Psoas muscle (tissue), 8 donors: ENCODE measurements at places on chromosomes 2 and 18.

GRCh38 chr2:173955004-173955403, 10.2 kb downstream of the SP3 start:
- DNase-seq, result no peak

GRCh38 chr2:136185981-136186776, 68.2 kb upstream of the CXCR4 start:
- no peak for DNase-seq

DNA sequence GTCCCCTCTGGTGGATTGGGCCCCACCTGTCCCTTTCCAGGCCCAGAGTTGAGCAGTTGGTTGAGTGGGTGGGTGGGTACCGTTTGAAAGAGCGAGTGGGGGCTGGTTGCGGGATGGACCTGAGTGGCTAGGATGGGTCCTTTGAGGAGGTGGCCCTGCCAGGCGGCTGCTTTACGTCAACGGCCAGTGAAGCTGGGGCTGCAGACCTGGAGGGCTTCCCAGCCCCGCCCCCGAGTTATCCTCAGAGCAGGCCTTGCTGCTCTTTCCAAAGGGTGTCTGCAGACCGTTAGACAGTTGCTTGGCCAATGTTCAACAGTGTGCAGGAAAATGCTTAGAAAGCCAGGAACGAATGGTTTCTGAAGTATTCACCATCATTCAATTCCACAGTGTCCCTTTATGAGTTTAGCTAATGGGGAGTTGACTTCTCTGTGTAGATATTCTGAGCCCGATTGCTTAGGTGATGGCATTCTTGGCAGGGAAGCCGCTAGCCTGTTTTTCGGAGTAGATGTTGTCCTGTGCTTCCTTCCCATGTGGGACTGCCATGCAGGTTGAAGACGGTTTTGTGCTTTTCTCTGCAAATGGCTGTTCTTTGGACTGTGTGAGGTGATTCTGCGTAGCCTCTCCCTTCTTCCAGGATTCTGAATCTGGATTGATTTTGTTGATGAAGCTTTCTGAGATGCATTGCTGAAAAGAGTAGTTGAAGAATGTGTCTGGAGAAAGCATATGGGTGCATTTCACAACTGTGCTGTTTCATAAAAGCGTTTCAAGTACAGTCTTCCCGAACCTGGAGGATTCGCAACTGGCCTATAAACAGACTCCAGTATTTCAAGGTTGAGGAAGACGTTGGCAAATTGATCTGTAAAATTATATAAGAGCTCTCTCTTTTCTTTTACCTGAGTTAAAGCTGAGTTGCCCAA, 45.8 kb downstream of the LDLRAD4 start:
- DNase-seq, result no peak

GRCh38 chr2:201432038-201432620, 19.1 kb downstream of the TRAK2 start:
- no peak for DNase-seq

DNA sequence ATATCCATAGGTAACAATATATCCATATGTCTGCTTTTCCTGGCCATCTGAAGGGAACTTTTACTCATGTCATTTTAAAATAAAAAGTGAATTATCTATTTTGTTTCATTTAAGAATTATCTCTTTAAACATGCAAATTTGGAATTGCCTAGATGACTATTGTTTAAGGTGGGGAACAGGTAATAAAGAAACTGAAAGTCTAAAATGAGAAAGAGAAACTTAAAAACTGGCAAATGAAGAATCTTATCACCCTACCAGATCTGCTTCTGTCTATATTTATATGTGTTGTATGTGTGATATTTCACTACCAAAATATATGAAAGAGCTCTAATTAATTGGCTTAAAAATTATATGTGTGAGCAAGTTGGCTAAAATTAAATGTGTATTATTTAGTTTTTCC, 243.2 kb upstream of the KCNH7 start:
- DNase-seq, result no peak

DNA sequence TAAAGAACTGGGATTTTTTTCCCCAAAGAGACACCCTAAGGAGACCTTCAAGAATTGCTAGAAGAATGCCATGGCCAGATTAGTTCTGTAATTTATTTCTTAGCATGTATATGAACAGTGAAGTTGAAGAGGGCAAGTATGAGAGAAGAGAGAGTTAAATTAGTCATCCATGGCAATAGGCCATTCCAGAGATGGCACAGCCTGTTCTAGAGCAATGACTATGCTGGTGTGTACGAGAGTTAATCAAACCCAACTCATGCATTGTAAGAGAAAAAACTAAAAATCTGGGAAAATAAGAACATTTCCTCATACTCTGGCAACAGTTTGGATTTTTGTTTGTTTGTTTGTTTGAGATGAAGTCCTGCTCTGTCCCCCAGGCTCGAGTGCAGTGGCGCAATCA, 112.1 kb upstream of the PIK3C3 start:
- no peak for DNase-seq

- DNase-seq, result no peak
These were observed 26.8 kb downstream of the GLI2 start for GRCh38 chr2:120762341-120763061.

DNA sequence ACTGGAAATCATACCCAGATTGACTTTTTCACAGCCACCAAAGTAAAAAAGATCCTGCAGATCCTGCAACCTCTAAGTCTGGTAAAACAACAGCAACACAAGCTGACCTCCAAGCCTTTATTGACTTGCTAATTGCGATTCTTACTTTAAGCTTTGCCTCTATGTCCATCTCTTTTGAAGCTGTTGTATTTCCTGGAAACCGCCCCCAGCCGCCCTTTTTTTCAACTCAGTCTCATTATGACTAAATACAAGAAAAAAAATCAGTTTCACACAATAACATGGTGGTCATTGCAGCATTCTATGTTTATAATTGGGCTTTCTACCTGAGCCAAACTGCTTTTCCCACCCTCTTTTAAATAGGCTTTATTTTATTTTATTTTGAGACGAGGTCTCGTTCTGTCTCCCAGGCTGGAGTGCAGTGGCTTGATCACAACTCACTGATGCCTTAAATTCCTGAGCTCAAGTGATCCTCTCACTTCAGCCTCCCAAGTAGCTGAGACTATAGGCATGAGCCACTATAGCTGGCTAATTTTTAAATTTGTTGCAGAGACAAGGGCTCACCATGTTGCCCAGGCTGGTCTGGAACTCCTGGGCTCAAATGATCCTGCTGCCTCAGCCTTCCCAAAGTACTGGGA, 76.2 kb downstream of the MOGAT1 start:
- no peak for DNase-seq

GRCh38 chr18:23967321-23968089, 47.0 kb upstream of the TTC39C start:
- no peak for DNase-seq

DNA sequence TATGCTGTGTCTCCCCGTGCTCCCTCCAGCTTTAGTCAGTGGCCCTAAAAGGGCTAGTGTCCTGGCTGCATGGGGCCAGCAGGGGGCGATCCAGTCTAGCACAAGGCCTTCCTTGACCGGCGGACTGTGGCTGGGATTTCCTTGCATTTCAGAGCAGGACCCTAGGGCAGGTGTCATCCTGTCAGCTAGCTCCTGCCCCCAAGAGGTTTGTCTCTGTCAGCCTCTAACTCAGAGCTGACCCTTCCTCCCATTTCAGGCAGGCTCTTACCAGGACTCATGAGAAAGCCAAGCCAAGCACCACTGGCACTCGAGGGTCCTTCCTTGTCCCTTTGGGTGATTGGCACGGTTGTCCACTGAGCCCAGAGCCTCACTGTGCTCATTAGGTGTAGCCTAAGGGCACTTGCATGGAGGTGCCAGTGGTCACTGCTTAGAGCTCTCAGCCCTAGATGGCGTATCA, 140.3 kb downstream of the RPIA start:
- DNase-seq, result peak; percentile 29

GRCh38 chr2:184413221-184413620, 185.1 kb upstream of the ZNF804A start:
- DNase-seq, result no peak

DNA sequence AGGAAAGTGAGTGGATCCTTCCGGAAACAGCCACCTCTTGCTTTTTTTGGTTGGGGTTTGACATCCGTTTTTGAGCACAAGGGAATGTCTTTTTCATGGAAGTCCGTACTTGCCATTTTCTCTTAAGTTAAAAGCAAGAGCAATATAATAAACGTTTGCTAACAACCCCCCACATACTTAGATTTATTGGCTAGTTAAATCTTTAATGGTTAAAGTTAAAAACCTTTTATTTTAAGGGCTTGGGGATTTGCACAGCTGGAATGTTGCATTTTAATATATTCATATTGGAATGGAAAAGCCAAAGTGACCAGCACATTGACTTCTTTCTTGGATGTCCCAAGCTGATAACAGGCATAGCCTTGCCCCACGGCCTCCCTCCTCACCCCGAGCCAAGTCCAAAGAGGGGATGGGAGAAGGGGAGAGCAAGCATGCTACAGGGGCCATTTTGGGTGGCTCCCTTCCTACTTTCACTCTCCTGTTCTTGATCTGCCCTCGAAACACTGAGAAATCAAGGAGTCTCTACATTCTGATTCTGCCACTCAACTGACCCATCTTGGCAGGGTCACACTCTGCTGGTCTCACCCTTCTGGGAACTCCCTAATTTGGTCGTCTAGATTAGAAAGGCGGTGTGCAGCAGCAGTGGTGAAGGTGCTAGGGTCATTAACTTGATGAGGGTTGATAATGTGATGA, 48.1 kb upstream of the PKDCC start:
- no peak for DNase-seq

DNA sequence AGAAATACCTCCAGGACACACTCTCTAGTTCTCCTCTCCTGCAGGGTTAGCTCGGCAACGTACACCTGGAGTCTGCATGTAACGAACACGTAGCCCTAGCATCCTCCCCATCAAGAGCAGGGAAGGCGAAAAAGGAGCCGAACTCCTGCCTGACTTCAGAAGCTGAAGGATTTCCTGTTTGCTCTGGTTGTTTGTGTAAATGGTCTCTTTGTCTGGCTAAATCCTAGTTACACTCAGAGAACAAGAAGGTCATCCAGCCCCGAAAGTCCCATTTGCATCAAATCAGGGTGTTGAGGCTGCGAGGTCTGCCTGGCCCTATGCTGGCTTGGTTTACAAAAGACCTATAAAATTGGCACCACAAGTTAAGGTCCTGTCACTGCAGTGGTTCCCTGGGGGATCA, 66.4 kb upstream of the POMC start:
- no peak for DNase-seq

- peak; percentile 61 for DNase-seq
These were observed 49.6 kb downstream of the SOWAHC start for GRCh38 chr2:109663721-109664120.

GRCh38 chr2:25996844-25997243, 14.5 kb upstream of the KIF3C start:
- DNase-seq, result no peak

- DNase-seq, result no peak
These were observed 225.8 kb upstream of the SIX3 start for GRCh38 chr2:44715671-44716081.

DNA sequence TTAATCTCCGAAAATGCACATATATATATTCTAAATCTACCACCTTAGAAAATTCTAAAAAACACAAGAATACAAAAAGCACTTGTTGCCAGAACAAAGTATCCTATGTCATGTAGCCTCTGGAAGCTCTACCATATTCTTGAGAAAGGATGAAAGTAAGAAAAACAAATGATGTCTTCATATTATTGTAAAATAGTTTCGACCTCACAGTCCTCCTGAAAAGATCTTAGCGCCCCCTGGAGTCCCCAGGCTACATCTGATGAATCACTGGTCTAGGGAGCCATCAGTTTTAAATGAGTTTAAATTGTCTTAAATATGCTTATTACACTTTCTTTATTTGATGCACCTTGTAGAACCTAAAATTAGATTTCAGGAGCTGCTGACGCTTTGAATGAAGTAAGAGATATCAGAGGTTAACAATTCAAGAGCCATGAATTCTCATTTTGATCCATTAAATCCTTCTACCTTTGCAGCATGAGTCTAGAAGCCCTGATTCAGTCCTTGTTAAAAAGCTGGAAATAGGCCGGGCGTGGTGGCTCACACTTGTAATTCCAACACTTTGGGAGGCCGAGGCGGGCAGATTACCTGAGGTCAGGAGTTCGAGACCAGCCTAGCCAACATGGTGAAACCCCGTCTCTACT, 138.8 kb downstream of the MCFD2 start:
- DNase-seq, result no peak

DNA sequence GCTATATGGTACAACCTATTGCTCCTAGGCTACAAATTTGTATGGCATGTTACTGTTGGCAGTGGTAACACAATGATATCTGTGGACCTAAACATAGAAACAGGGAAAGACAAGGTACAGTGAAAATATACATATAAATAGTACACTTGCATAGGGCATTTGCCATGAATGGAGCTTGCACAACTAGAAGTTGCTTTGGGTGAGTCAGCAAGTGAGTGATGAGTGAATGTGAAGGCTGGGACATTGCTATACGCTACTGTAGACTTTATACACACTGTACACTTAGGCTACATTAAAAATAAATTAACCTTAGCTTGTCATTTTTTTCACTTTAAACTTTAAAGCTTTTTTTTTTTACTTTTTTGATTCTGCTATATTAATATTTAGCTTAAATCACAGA, 500.0 kb upstream of the SETBP1 start:
- DNase-seq, result no peak

- DNase-seq, result no peak
These were observed 54.4 kb downstream of the ARHGEF4 start for GRCh38 chr2:130890941-130891669.

DNA sequence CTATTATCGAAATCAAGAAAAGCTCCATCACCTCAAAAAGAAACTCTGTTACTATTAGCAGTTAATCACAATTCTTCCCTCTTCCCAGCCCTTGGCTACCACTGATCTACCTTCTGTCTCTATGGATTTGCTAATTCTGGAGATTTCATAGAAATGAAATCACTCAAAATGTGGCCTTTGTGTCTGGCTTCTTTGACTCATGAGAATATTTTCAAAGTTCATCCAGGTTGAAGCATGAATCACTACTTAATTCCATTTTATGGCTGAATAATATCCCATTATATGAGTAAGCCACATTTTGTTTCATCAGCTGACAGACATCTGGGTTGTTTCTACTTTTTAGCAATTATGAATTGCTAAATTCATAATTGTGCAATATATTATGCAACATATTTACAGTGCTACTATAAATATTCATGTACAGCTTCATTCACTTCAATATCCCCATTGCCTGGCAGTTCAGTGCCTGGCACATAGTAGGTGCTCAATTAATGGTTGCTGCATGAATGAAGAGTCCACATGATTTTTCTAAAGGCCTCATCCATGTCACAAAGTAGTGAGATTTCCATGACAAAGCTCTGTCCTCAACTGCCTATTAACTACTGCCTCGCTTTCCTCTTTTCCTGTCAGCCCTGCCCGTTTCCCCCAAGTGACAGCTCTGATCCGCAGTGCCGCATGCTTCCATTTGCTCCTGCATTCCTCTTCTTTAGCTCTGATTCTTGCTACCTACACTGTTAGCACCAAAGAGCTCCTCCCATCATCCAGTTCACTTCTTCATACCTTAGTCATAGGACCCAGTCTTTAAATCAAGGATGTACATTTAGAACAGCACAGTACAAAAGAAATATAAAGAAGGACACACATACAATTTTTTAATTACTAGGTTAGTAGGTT, 32.8 kb downstream of the CCDC93 start:
- no peak for DNase-seq

DNA sequence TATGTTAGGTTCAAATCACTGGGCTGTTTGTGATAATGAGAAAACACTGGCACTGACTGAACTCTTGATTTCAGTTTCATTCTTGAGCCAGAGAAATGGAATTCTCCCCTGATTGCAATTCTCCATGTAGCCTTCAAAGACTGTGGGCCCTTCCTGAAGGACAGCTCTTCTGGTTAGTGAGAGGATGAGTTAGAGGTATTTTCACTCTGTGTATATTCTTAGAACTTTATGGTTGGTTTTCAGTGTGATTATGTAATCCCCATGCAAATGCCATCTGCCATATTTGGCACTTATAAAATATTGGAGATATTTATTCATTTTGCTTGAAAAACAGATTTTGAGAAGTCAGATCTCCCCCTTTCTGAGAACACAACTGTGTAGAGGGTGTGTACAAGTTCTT, 323.7 kb downstream of the SLC4A3 start:
- no peak for DNase-seq
